Effector CD8-positive, alpha-beta T cell (primary cell): ENCODE measurements at places on chromosomes 3 and 15.

GRCh38 chr15:32679298-32679690 lies 37.8 kb downstream of the SCG5 start:
- DNase-seq: no peak

- DNase-seq: no peak
These were observed 10.8 kb downstream of the HSPBAP1 start for GRCh38 chr3:122782804-122783203.

GRCh38 chr3:27503526-27503925 lies 19.3 kb upstream of the SLC4A7 start:
- DNase-seq: no peak

DNA sequence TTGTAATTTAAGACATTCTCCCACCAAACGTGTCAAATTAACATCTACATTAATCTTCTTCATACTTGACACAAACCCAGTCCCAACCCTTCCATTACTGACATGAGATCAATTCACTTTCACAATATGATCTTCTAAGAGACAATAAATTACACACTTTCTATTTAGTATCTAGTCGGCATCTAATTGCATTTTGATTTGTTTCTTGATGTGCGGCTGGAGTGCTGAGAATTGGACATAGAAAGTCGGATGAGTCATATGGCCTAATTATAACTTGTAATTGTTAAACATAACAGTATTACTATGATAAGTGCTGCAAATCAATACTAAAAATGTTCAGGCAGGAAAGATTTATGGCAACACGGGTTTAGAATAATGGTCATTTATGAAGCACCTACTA lies 78.4 kb upstream of the RORA start:
- no peak for DNase-seq

DNA sequence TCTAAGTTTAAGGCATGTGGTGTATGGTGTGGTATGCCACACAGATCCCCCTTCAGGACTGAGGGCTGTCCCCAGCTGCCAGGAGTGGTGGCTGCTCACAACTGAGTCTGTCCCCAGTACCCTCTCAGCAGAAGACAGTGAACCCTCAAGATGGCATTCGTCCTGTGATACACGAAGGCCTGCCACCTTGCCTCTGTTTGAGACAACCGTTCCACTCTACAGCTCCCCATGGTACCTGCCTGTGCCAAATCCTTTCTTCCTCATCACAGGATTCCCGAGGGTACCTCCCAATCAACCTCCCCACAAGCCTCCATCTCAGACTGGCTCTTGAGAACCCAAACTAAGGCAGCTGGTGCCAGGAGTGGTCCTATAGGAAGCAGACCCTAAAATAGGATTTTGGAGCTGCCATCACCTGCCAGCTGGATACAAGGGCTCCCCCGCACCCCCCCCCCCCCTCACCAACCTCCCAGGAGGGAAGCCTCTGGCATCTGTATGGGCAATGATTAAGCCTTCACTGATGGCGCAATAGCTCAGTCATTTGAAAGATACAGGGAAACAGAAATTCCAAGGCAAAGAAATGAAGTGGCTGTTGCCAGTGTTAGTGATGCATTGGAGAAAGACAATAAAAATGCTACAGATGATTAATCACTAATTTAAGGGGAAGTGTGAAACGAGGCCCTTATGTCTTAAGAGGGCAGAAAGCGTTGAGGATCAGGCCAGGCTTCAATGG lies 230.0 kb upstream of the LYSMD4 start:
- DNase-seq: no peak

DNA sequence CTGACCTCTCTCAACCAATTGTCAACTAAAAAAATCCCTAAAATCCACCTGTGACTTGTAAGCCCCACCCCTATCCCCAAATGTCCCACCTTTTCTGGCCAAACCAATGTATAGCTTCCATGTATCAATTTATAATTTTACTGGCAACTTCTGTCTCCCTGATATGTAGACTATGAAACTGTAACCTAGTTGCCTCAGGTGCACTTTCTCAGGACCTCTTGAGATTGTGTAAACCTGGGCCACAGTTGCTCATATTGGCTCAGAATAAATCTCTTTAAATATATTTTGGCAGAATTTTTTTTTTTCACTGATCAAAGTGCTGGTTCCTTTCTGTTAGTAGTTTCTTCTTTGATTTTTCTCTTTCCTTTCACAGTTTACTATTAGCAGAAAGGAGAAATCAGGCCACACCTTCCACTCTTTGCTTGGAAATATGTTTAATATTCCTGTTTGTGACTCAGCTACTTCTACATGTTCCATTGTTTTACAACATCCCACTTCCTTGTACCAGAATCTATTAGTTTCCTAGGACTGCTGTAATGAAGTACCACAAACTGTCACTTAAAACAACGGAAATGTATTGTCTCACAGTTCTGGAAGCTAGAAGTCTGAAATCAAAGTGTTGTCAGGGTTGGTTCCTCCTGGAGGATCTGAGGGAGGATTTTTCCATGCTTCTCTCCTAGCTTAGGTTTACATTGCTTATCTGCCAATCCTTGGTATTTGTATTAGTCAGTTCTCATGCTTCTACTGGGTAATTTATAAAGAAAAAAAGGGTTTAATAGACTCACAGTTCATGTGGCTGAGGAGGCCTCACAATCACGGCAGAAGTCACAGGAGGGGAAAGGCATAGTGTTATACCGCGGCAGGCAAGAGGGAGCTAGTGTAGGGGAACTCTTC lies 801.2 kb upstream of the ARPP21 start:
- DNase-seq: no peak

DNA sequence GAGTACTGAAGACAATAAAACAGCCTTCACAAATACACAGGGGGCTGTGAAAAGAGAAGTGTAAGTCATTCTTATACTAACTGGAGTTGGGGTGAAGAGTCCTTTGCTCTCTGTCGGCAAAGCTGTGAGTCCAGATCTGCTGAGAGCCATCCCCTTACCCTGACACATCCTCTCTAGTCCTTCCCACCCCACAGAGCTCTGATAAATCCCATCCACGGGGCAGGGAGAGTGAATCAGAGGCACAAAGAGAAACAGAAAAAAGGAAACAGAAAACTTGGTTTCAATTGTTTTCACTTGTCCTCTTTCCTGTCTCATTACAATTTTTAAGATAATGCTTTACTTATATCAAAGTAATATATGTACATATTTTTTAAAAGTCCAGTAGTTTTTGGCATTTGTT lies 18.2 kb upstream of the ZNF639 start:
- no peak for DNase-seq

DNA sequence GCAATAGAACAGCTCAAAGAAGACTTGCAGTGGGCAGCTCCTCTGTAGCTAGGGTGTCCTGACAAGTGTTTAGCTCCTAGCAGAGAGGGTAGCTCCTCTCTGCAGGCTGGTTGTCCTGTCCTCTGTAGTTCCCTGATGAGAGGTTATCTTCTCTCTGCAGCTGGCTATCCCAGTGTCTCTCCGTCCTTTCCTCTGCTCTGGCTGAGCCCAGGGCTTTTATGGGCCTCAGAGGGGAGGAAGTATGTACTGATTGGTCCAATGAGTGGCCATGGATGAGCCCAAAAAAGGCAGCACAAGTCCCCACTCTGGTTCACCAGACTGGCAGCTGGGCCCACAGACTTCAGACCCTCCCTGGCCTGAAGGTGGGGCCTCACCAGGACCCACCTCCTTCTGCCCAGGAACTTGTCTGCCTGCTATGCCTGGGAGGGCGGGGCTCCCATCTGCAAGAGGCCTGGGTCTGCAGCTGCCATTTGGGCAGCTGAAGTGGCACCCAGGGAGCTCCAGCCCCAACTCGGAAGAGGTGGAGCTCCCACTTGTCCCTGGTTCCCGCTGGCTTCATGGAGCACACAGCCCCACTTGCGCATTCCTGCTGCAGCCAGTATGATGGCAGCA lies 27.2 kb upstream of the MEX3B start:
- no peak for DNase-seq

DNA sequence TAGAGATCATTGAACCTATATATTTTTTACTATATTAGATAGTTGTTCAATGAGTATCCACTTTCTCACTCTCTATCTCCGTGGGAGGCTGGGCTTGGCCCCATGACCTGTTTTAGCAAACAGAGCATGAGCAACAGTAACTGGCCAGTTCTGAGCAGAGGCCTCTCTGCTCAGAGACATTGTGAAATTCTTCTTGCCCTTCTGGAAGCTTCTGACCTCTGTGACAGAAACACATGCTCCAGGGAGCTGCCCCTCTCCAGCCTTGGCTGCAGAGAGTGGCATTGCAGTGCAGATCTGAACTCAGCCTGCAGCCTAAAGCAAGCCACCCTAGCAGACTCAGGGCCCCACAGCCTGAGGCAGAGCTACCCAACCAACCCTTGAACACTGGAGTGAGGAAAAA lies 20.5 kb downstream of the FAM240A start:
- no peak for DNase-seq

GRCh38 chr3:186054792-186055352 lies 54.0 kb downstream of the ETV5 start:
- no peak for DNase-seq

- no peak for DNase-seq
These were observed 103.8 kb upstream of the PRICKLE2 start for GRCh38 chr3:64329037-64329436.

DNA sequence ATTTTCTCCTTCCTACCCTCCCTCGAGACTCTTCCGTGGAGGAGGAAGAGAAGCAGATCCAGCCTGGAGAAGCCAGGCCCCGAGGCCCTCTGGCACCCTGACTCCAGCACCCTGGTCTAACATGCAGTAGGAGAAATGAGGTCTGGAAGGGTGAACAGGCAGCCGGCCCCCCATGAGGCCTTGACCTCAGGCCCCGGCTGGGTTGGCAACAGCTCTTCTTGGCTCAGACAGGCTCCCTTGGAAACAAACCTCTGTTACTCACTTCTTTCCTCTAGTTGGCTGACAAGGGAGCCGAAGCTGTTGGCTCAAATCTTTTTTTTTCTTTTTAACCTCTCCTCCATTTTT lies 73.4 kb downstream of the CPN2 start:
- no peak for DNase-seq

DNA sequence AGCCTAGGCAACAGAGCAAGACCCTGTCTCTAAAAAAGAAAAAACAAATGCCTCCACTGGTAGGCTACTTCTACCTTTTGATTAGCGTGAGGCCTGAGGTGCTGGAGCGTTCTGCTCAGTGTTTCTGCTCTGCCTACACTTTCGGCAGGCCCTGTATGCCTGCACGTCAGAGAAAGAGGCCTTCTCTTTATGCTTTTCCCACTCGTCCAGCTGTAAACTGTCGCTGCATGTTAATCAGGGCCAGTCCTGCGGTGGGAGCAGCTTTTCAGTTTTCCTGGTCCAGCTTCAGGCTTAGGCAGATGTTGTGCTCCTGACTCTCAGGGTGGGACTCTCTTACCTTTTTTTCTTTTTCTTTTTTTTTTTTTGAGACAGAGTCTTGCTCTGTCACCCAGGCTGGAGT lies 25.3 kb downstream of the CSPG5 start:
- no peak for DNase-seq

- no peak for DNase-seq
These were observed 95.1 kb upstream of the TMC3 start for GRCh38 chr15:81469154-81469553.

DNA sequence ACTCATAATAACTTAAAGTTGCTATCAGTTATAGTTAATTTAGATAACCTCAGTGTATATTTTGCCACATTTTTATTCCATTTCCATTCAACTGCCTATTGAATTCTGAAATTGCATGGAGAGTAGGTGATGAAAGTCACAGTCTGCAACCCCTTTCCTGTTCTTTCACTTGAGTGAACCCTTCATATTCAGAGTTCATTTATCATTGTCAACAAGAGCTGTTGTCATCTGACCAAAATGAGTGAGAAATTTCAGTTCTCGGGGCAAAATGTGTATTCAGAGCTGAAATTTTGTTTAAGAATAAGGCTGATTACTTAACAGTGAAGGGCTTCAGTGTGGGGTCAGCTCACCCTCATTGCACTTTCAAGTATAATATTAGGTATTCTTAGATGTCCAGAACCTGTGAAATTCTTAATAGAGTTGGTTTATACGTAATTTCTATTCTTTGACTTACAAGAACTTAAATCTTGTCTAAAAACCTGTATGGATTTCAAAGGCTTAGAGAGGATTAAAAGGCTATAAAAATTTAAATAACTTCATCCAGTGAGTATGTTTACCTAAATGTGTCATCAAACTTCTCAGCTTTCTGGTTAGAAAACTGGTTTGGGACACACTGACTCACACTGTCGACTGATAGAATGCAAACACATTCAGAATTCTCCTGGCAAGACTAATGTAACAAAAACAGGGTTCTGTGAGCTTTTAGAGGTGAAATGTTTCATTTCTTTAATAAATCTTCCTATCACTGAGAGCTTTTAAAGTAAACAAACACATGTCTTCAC lies 92.2 kb downstream of the CMSS1 start:
- no peak for DNase-seq

- DNase-seq: no peak
These were observed 222.4 kb upstream of the WNT5A start for GRCh38 chr3:55709411-55710012.

- DNase-seq: no peak
These were observed 939.4 kb downstream of the MCTP2 start for GRCh38 chr15:95170561-95171380.

DNA sequence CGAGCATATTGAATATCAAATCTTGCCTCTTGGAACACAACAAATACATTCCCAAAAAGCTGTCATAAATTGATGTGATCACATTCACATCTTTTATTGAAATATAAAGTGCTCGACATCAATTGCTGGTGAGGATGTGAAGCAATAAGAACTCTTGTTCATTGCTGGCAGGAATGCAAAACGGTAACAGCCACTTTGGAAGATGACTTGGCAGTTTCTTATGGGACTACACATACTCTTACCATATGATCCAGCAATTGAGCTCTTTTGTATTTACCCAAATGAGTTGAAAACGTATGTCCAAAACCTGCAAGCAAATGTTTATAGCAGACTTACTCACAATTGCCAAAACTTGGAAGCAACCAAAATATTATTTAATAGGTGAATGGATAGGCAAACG lies 234.9 kb downstream of the CACNA2D3 start:
- DNase-seq: no peak

- DNase-seq: no peak
These were observed 90.8 kb upstream of the C3orf80 start for GRCh38 chr3:160134454-160134853.

DNA sequence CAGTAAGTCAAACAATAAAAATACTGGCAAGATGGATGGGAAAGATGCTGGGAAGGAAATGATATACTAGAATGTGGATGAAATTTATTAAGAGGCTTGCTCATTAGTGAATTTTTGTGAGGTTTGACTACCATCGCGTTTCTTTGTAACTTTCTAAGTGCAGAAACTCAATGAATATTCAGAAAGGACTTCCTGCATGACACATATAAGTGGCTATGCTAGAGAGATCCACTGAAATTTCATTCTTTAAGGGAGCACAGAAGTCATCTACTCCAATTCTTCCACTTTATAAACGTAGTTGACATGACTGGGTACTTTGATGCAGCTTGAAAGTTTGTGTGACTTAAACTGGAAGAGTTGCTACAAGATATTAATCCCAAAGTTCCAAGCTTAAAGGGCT lies 88.0 kb downstream of the SHQ1 start:
- no peak for DNase-seq

DNA sequence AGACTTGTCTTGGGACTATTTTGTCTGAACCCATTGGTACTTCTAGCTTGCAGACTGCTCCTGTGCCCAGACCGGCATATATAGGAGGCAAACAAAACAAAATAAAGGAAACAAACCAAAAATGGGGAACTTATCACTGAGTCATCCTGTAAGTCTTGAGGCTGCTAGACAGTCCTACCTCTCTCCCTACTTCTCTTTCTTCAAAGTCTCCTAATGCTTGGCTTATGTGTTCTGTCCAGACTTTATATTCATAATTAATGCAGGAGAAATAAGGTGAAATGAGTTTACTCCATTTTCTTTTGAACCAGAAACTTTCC lies 266.2 kb downstream of the ZNF385D start:
- DNase-seq: no peak

- no peak for DNase-seq
These were observed 129.6 kb downstream of the FOXP1 start for GRCh38 chr3:71453822-71454511.

GRCh38 chr3:152317184-152317583 lies 48.5 kb downstream of the MBNL1 start:
- no peak for DNase-seq
